Esophagus muscularis mucosa (tissue), 4 donors: ENCODE measurements at places on chromosomes 6 and 20. TPM values are rescaled to one million over a fixed set of nuclear protein-coding genes. Genes with fewer than 3 reads are reported as not detected.

TLDC2 gene
- total RNA-seq: 0.42 TPM

MATN4 gene
- total RNA-seq: 0.17 TPM

AHCY gene
- total RNA-seq: 77.0 TPM

CFAP206 gene
- 0.26 TPM for total RNA-seq

SMOC2 gene
- 45.8 TPM for total RNA-seq

- peaks cover 6% of the 10 kb centered on the region for H3K4me1 ChIP-seq
- no peak overlapping the region for H3K4me3 ChIP-seq
- H3K36me3 ChIP-seq: no peaks in the 10 kb centered on the region
- no peaks in the 10 kb centered on the region for H3K27me3 ChIP-seq
- no peak overlapping the region for H3K27ac ChIP-seq
Observed at GRCh38 chr6:45709781-45710220, 305.9 kb downstream of the CLIC5 start.

- no peak overlapping the region for H3K4me3 ChIP-seq
- H3K27ac ChIP-seq: no peak overlapping the region
- H3K27me3 ChIP-seq: no peaks in the 10 kb centered on the region
- no peak for DNase-seq
Observed at GRCh38 chr6:4323322-4323721, 187.9 kb upstream of the ECI2 start.

DNA sequence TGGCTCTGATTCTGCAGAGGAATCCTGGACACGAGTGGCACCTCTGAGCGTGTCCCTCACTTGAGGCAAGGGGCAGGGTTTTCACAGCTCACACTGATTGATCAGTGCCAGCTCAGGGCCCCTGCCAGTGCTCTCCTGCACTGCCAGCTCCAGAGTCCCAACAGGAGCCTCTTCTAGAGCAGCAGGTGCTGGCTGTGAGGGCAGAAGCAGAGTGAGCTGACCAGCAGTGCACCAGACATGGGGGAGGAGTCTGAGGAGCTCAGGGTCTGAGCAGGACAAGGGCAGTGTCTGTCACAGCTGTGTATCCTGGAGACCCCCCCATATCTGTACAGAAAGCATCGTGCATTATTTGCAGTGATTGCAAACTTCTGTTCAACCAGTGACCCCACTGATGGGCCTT, 31.5 kb upstream of the THBS2 start:
- H3K4me3 ChIP-seq: no peak overlapping the region
- H3K36me3 ChIP-seq: no peaks in the 10 kb centered on the region
- no peaks in the 10 kb centered on the region for H3K4me1 ChIP-seq

DNA sequence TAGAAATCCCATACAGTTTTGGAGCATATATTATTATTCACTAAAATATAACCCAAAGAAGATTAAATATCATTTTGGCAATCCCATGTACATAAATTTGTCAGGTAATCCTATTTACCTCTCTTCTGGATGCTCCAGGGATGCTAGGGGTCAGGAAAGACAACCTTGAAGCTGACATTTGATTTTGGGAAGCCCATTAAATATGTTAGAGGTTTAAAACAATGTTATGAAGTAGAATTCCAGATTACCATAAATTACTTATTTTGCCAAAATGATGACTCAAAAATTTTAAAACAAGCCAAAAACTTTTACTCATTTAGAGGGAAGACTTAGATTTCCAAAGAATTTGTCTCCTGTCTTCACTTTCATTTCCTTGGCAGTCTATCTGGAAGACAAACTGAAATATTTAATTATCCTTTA, 9.2 kb upstream of the IL22RA2 start:
- DNase-seq: no peak
- no peak overlapping the region for H3K27ac ChIP-seq
- no peak overlapping the region for H3K4me3 ChIP-seq
- no peaks in the 10 kb centered on the region for H3K27me3 ChIP-seq

DNA sequence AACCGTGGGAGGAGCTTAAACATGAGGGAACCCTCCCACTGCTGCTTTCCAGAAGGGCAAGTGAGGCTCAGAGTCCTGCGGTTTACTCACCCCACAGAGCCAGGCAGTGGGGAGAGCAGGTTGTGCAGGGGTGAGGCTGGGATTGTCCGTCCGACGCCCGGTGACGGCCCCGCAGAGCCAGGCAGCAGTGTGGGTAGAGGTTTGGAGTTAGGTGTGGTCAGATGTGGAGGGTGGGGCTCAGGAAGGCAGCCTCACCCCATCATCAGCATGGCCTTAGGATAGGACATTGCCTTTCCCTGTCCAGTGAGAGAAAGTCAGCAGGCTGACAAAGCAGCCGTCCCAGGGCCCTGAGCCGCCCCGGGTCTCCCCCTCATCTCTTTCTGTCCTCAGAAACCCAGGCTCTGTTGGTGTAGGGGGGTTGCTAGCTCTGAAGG, 234.6 kb downstream of the DLL1 start:
- H3K27ac ChIP-seq: no peak overlapping the region
- H3K4me3 ChIP-seq: no peak overlapping the region
- no peaks in the 10 kb centered on the region for H3K36me3 ChIP-seq

DNA sequence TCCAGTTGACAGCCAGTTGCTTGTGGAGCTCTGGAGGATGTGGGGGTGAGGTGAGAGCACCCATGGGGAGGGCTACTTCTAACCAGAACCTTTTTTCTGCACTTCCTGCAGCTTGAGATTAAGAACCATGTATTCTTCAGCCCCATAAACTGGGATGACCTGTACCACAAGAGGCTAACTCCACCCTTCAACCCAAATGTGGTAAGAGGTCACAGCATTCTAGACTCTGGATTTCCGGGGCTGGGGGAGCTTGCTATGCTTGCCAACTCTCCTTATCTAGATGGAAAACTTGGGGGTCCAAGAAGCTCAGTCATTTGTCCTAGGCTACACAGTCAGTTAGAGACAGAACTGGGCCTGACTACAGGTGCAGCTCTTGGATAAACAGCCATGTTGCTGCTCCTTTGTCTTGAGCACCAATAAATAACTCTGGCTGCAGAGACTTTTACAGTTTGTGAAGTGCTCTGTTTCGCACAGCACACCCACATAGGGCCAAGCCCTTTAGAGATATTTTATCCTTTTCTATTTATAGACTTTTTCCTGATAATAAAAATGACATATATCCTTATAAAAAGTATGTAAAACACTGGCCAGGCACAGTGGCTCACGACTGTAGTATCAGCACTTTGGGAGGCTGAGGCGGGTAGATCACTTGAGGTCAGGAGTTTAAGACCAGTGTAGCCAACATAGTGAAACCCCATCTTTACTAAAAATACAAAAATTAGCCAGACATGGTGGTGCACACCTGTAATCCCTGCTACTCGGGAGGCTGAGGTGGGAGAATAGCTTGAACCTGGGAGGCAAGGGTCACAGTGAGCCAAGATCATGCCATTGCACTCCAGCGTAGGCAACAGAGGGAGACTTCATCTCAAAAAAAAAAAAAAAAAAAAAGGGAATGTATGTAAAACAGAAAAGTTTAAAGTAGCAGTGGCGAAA, 10.6 kb upstream of the IFT52 start:
- H3K36me3 ChIP-seq: no peaks in the 10 kb centered on the region
- H3K4me3 ChIP-seq: no peak overlapping the region
- no peak for DNase-seq
- H3K27ac ChIP-seq: no peak overlapping the region
